A172 (cell line): ENCODE measurements at places on chromosomes 3 and 15.
A peak's percentile ranks its signal among the peaks of the same experiment; 100 is the strongest.

DNA sequence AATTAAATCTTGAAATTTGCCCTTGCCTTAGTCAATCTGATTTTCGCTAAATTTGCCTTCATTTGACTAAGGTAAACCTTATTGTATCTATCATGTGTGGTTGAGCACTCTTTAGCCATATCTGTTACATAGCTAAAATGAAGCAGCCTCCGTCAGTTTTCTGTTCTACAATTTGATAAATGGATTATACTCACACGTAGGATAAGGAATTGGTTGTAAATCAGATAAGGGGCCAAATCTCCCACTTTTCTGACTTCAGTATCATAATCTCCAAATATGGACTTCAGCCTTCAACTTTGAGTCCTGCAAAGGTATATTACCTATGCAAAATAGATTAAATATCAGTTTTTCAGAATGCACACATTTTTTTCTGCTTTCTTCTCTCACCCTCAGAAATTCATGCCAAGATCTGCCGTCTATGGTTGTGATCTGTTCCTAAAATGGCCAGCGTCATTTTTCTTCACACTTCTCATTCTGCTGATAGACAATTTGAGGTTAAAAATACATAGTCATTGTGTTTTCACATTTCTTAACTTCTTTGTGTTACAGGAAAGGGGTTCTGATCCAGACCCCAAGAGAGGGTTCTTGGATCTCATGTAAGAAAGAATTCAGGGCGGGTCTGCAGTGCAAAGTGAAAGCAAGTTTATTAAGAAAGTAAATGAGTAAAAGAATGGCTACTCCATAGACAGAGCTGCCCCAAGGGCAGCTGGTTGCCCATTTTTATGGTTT, 36.9 kb downstream of the RAB8B start:
- DNase-seq: no peak

- DNase-seq: no peak
Observed at GRCh38 chr3:12941495-12942023, 100.2 kb upstream of the RPL32 start.

DNA sequence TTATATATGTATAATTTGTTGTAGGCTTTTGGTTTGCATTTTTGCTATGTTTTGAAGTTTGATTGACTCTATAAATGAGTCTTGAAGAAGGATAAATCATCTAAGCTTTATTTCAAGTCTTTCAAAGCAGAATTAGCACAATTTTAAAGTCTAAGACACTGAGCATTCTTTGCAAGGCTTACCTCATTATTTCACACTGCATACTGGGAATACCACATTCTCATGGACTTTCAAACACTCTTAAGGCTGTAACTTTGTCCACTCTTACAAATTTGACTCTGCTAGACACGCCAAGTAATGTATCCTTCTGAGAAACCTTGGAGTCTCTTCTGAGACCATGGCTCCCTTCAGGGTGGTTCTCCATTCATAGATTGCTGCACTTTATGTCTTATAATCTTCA, 281.3 kb upstream of the COL8A1 start:
- DNase-seq: no peak

GRCh38 chr3:53166781-53167291, 5.8 kb downstream of the PRKCD start:
- peak; percentile 81 for DNase-seq

DNA sequence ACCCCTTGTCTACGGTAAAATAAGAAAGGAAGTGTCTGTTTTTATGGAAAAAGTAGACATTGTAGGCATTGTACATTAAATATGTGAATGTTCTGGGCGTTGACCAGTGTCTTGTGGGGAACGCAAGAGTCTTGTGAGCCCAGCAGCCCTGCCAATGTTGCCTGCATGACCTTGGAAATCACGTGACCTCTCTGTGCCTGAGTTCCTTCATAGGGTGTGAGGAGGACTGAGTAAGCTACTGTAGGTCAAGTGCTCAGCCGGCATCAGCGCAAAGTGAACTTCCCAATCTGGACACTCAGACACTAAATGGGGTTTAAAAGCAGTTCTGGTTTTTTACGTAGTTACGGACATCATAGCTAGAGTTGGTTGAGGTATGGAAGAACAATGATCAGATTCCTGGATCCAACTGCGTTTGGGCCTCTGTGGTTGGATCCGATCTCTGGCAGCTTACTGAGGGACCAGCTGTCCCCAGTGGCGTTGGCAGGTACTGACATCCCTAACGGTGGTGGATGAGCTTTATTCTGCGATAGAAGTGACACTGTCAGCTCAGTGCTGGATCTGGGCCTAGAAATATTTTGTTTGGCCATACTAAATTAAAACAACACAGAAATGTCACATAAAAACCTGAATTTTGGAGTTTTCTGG, 63.8 kb downstream of the SPSB4 start:
- DNase-seq: no peak

- DNase-seq: peak; percentile 4
Observed at GRCh38 chr3:142779591-142779990, 55.8 kb downstream of the TRPC1 start.

DNA sequence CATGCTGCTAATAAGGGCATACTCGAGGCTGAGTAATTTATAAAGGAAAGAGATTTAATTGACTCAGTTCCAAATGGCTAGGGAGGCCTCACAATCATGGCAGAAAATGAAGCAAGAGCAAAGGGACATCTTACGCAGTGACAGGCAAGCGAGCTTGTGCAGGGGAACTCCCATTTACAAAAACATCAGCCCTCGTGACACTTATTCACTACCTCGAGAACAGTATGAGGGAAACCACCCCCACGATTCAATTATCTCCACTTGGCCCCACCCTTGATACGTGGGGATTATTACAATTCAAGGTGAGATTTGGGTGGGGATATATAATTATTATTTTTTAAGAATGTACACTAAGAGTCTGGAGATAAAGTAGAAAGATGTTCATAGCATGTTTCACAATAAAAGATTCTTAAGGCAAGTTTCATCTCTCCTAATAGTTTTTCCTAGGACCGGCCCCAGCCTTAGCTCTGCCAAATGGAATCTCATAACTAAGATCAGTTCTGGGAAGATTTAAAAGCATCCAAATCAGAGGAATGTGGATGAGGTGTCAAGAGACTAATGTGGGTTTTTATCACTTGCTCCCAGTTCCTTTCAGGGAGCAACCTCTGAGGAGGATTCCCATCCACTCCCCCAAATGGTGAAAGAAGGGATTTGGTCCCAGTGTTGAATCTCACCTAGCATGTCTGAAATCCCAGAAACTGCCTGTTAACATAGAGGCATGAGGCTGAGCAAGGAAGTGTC, 221.0 kb downstream of the ZMAT3 start:
- no peak for DNase-seq

DNA sequence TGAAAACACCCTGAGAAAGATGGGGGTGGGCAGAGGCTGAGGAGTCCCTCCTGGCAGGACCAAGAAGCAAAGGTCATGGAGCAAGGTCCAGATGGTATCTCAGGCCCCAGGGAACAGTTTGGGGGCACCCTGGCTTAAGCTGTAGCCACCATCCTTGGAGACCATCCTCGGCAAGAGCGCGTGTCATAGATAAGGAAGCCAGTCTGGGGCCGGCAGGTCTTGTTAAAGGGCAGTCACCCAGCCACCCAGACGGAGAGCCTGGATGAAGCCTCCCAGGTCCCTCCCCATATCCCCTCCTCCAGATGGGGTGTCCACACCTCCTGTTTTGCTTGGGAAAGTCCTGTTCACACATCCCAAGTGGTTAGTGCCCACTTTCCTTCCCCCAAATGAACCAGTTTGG, 191.1 kb downstream of the KLF13 start:
- no peak for DNase-seq

DNA sequence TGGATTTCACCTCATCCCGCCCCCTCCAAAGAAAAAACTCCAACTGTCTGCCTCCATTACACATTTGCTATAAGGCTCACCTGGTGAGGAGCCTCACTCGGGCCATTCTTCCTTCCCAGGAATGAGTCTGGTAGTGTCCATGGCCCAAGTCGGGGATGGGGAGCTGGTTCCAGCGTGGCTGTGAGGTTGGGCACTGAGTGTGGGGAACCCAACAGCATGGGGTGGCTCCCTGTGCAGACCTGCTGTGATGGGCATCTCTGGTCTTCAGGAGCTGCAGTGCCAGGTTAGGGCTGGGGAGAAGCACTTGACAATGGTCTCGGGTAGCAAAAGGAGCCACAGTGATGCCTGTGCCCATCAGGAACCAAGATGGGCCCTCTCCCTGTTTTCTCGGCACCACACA, 39.2 kb downstream of the TMEM158 start:
- no peak for DNase-seq

DNA sequence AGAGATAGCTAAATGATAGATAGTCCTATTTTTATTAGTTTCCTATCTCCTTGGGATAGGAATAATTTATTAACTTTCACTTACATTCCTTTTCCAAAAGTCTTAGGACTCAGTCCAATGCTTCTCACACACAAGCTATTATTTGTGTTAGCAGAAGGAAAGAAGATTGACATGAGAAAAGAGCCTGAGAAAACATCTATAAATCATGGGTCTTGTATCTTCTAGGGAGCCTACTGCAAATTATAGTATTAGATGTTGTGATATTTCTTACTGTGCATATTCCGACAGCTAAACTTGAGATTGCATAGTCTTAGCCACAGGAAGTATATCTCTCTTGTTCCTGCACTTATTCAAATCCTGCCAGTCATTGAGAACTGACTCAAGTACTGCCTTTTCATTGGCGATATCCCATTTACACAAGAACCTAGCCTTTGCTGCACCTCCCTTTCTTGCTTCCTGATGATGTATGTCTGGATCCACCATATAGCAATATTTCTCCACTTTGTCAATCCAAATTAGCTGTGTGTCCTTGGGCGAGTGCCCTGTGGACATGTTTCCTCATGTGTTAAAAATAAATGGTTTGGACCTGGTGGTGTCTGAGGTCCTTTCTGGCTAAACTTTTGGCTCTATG, 245.1 kb upstream of the LMCD1 start:
- no peak for DNase-seq

DNA sequence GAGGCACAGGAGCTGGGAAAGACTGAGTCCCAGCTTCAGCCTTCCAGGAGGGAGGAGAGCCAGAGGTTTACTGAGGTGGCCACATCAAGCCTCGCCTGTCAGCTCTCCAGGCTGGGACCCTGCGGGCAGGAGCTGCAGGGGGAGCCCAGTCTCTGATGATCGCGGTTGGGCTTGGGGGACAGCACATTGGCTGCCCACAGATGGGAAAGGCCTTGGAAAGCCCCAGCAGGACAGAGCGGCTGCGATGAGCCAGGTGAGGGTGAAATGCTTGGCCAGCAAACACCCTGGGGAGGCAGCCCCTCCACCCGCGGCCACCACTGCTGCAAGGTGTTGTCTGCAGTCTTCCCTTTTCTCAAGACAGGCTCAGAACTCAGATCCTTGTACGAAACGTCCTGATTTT, 31.2 kb downstream of the SEC61A1 start:
- DNase-seq: no peak

GRCh38 chr15:38508647-38509046, 54.7 kb downstream of the FAM98B start:
- no peak for DNase-seq

DNA sequence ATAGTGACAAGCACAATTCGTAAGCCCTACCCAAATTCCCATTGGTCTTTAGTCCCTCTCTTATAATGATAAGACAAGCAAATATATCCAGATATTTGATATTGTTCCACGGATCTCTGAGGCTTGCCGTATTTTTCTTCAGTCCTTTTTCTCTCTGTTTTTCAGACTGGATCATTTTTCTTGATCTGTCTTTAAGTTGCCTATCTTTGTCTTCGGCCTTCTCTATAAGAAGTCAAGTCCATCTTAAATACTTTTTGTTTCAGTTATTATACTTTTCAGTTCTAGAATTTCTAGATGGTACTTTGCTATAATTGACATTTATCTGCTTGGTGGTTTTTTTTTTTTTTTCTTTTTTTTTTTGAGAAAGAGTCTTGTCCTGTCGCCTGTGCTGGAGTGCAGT, 13.7 kb upstream of the BLM start:
- DNase-seq: no peak

DNA sequence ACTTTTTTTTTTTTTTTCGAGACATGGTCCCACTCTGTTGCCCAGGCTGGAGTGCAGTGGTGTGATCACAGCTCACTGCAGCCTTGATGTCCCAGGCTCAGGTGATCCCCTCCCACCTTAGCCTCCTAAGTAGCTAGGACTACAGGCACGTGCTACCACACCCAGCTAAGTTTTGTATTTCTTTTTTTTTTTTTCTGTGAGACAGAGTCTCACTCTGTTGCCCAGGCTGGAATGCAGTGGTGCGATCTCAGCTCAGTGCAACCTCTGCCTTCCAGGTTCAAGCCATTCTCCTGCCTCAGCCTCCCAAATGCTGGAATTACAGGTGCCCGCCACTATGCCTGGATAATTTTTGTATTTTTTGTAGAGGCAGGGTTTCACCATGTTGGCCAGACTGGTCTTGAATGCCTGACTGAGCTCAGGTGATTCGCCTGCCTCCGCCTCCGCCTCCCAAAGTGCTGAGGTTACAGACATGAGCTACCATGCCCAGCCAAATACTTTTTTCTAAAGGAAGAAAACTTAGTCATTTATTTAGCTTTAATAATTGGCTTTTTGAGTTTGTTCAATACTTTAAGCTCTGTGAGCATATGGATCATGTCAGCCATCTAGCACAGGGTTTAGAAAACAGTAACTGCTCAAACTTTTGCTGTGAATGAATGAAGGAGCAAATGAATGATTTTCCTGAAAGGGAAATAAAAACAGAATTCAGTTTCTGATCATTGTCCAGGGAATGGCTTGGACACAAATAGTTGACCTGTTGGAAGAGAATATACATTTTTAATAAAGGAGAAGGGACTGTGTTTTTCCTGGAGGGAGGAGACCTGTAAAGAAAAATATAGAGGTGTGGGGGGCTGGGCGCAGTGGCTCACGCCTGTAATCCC, 26.0 kb downstream of the UBE2E1 start:
- no peak for DNase-seq

DNA sequence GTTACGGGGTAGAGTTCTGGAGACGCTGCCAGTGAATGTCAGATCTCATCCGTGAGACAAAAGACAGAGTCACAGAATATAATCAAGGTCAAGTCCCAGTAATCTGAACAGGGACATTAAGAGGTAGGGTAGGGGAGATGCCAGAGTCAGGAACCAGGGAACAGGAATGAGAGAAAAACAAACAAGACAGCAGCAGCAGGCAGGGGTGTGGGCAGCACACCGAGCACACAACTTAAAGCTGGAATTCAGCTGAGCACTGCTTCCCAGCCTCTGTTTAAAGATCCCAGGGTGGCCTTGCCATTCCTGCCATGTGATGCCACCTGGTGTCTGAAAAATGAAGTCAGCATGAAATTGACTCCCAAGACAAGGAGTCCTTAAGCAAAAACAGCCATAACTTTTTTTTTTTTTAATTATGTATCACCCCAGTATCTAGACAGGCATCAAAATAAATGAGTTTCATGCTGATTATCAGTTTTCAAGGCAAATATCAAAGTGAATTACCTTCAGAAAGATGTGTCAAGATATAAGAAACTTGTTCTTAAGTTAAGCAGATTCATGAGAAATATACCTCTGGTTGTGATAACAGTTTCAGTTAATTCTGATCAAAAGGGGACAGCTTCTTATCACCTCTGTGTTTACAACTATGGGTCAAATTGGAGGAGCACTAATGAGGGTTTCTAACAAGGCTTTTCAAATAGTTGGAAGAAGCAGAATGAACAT, 203.7 kb downstream of the SLC9A9 start:
- peak; percentile 62 for DNase-seq

- DNase-seq: peak; percentile 18
Observed at GRCh38 chr3:172717493-172718088, 6.7 kb upstream of the NCEH1 start.
